ENCODE measurements at places on chromosomes 2 and 18. TPM values are rescaled to one million over a fixed set of nuclear protein-coding genes. Genes with fewer than 3 reads are reported as not detected.

DNA sequence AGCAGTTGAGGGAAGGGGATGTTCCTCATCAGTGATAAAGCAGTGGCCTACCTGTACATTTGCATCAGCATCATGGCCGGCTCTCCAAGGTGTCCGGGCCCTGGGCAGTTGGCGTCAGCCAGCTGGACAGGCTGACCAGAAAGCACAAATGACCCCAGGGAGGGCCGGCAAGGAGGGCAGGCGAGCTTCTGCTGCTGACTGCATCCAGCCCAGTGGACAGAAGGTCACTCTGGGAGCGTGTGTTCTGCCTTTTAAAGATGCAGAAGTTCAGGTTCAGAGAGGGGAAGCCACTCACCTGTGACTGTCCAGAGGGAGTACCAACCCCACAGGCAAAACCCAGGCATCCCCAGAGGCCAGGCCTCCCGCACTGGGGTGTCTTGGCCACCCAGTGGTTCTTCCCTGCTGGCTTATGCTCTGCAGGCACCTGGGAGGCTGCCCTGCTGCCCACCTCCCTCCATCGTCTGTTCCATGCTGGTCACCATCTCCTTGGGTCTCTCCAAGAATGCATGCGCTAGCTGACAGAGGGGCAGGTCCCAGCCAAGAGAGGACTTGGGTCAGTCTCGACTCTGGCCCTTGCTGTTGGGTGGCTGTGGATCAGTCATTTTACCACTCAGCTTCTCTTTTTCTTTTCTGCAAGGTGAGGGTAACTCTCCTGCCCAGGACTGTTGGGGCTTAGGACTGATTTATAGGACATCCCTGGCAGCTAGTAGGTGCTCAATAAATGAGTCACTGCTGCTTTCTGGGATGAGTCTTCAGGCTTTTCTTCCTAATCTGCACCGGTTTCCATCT is 89.9 kb downstream of the INHBB start:
- no peak for DNase-seq

- DNase-seq = no peak
These were observed 1288.0 kb upstream of the ZEB2 start for GRCh38 chr2:145807968-145808367.

DNA sequence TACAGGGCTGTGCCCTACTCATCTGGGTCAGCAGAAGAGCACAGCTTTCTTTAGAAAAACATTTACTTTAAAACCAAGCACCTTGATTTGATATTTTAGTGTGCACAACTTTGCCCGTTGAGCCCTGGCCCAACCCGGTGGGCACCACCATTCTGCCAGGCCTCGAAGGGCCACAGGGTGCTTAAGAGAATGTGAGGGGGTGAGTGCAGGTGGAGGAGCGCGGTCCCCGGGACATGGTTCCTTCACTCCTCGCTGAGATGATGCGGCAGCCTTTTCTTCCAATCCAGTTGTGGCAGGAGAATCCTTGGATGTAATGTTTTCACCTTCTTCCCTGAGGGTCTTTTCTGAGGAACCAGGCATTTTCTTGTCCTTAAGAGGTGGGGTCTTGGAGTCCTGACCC is 119.0 kb downstream of the RPIA start:
- no peak for DNase-seq

- no peak for DNase-seq
These were observed 66.1 kb downstream of the FASTKD2 start for GRCh38 chr2:206831442-206831995.

DNA sequence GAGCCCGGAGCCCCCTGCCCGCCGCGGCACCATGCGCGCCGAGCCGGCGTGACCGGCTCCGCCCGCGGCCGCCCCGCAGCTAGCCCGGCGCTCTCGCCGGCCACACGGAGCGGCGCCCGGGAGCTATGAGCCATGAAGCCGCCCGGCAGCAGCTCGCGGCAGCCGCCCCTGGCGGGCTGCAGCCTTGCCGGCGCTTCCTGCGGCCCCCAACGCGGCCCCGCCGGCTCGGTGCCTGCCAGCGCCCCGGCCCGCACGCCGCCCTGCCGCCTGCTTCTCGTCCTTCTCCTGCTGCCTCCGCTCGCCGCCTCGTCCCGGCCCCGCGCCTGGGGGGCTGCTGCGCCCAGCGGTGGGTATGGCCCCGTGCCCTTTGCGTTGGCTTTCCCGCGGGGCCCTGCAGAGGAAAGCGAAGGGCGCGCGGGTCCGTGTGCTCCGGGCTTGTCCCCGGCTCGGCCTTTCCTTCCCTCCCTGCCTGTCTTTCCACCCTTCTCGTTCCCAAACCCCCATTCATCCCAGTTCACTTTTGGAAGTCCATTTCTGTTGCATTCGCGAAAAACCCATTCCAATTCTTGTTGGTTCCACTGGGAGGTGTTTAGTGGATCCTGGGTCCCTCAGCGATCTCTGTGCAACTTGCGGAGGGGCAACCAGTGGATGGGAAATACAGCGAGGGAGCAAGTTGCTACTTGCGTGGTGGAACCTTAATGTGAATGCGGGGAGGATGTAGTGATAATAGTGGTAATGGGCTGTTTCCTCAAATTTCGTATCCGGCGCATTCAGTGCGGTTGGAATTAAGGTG is 599 bp downstream of the ADAM23 start:
- peak; percentile 29 for DNase-seq

DNA sequence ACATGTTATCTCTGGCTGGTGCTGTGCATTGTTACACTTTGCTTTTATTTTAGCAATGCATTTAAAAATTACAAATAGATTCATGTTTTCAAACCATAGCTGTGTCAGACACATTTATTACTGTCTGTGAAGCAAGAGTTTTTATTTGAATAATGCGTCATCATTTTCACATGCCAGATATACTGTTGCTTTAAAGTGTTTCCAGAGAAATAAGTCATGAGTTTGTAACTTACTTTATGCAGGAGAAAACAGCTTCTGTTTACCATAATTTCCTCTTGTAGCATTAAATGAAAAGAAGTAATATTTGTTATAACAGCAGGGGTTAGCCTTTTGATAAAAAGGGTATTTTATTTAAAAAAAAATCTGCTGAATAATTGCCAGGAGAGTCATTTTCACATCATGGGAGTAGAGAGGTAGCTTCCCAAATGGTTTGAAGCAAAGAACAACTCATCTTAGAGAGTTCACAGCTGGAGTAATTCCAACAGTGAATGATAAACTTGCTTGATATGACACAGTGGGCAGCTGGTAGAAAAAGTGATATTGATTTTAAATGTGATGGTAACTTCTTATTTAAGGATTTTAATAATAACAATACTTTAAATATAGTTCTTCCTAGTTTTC is 1274.5 kb upstream of the CRIM1 start:
- no peak for DNase-seq

DNA sequence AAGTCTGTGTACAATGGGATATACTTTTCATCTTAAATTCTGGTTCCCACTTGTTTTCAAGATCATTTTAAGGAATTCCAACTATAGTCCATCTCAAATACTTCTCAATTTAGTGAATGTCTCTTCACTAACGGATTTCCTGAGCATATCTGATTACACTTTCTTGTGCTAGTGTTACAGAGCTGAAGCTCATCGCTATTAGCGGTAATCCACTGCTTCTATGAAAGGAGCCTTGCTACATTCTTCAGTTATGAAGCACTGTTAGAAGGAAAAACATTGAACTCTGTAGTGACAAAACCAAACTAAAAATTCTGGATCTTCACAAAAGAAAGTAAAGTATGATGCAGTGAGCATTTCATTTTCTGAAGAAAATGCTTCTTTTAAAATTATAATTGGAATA is 72.0 kb downstream of the AGPS start:
- DNase-seq = no peak

- no peak for DNase-seq
These were observed 172.7 kb downstream of the HRH4 start for GRCh38 chr18:24633121-24633520.

- no peak for DNase-seq
These were observed 58.8 kb downstream of the PARD3B start for GRCh38 chr2:204604061-204604460.

- DNase-seq = no peak
These were observed 280.9 kb downstream of the NEDD4L start for GRCh38 chr18:58324824-58325480.

DNA sequence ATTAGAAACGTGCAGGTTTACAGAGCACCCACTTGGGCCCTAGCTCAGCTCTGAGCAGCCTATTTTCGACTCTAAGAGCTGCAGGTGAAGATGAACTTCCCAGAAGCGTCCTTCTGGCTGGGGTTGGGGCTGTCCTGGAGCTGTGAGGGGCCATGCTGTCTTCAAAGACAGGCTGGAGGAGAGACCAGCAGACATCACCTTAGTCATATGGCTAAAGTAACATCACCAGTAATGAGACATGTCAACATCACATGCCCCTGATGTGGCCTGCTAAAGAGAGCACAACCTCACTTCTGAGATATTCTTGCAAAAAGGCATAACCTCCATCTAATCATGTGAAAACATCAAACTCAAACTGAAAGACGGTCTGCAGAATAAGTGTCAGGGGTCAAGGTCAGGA is 87.2 kb upstream of the ZNF532 start:
- DNase-seq = no peak

- DNase-seq = no peak
These were observed 34.9 kb upstream of the DYNC1I2 start for GRCh38 chr2:171652416-171652785.

- no peak for DNase-seq
These were observed 7.6 kb downstream of the DLX1 start for GRCh38 chr2:172092716-172093415.

- no peak for DNase-seq
These were observed 20.4 kb downstream of the NFATC1 start for GRCh38 chr18:79416022-79416676.

- no peak for DNase-seq
These were observed 1282.8 kb upstream of the ACVR2A start for GRCh38 chr2:146561996-146562395.

- DNase-seq = no peak
These were observed 76.8 kb downstream of the CCBE1 start for GRCh38 chr18:59620381-59620780.

DNA sequence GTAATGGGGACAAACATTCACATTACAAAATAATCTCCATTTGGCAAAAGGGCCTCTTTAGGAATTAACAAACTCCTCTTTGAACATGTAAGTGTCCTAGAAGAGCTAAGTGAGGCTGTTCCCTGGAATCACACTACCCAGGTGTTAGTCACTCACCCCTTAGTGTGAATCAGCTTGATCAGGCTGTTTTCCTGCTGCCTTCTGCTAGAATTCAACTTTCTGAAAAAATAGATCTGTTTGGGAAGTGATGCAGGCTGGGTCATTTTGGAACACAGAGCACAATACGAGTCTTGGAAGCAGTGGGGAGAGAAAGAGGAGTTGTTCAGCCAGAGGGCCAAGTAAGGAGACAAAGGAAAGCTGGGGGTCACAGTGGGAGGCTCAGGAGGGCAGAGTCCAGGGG is 40.0 kb downstream of the TTC32 start:
- no peak for DNase-seq

DNA sequence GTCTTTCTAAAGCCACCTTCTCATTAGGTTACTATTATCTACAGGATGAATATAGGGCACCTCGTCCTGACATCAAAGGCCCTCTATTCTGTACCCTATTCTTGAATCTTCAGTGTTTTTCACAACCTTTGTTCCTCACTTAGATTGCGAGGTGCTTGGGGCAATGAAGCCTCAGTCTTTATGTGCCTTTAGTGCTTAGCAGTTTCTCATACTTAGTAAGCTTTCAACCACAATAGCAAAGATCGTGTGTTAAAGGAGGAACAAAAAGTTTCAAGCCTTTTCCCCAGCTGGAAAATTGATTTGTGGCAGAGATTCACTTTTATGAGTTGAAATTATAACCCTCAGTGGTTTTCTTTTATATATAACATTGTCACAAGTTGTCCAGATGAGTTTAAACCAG is 226.9 kb downstream of the MYO3B start:
- no peak for DNase-seq

GRCh38 chr2:207632575-207633493 is 7.6 kb upstream of the METTL21A start:
- no peak for DNase-seq

DNA sequence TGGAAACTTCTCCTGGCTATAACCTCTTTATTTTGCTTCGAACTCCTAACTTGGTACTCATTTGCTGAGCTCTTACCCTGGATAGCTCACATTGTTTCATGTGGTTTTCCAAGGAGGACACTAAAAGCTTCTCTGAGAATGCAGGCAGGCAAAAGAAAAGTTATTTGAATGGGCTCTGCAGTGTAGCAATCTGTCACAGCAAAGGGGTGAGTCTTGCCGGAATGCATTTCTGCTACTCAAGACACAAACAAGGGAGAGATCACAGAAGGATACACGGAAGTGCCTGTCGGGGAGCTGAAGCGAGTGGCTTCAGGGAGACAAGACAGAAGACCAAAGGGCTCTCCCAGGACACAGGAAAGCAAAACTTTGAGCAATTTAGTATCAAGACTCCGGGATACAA is 265.4 kb downstream of the SS18 start:
- no peak for DNase-seq

DNA sequence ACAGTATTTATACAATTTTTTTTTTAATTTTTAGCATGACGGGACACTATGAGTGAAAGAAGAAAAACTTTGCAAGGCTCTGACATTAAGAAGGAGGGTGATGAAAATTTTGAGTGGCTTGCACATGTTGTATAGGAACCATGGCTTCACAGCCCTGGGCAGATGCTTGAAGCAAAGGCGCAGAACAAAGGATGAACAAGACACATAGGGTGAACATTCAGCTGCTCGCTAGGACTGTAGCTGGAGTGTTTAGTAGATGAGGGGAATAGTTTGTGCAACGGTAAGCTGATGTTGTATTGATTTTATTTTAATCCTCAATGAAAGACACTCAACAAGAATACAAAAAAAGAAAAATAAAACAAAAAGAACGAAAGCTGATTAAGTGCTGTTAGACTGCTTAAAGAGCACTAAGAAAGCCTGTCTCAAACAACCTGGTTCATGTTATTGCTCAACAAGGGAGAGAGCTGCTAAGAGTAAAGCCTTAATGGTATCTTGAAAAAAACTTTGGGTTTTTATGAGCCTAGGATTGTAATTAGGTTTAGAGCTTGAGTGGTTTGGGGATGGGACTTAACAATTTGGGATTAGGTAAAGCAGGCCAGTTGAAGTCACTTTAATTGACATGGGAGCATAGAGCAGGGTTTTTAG is 41.2 kb upstream of the GCFC2 start:
- DNase-seq = no peak

DNA sequence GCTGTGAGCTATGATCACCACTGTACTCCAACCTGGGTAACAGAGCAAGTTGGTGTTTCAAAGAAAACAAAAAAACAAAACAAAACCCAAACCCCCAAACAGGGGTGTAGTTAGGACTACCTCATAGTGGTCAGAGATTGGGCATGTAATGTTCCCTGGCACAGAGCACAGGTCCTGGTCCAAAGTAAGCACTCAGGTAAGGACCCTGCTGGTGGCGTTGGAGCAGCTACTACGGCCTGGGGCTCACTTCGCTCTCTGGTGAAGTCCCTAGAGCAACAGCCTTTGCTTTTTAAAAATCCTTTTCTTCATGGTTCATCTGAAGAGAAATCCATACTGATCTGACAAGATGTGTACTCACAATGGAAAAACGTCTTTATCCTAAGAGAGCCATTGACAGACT is 130.4 kb downstream of the ZNF236 start:
- DNase-seq = no peak

MOGAT1 gene
- polyA plus RNA-seq = 0.31 TPM

PDCD1 gene
- polyA plus RNA-seq = 0.12 TPM

NR4A2 gene
- polyA plus RNA-seq = 1.9 TPM

ALPI gene
- not detected for polyA plus RNA-seq

REG3A gene
- not detected for polyA plus RNA-seq

KIAA1328 gene
- 6.1 TPM for polyA plus RNA-seq

UBXN2A gene
- polyA plus RNA-seq = 18.0 TPM

MPV17 gene
- 46.8 TPM for polyA plus RNA-seq

SLC19A3 gene
- 0.67 TPM for polyA plus RNA-seq

DQX1 gene
- polyA plus RNA-seq = 0.25 TPM
